Ovary (tissue), 10 donors: ENCODE measurements at places on chromosomes 4 and X.
A peak's percentile ranks its signal among the peaks of the same experiment; 100 is the strongest.

DNA sequence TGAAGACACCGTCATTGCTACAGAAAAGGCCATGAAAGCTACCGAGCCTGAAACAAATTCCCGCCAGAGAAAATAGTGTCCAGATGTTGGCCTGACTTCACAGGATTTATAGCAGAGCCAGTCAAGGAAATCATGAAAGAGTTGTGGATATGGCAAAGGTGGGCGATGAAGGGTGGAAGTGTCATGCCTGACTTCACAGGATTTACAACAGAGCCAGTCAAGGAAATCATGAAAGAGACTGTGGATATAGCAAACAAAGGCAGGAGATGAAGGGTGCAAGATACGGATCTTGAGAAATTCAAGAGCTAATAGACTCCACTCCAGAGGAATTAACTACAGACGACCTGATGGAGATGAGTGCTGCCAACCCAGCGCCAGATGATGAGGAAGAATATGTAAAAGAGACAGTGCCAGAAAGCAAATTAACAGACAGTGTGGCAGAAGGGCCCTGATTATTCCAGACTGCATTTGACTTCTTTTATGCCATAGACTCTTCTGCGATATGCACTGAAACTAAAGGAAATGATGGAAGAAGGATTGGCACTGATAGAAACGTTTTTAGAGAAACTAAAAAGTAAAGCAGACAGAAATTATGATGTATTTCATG, 17.2 kb downstream of the TRMT44 start:
- no peak for DNase-seq

- DNase-seq, result peak; percentile 25
Observed at GRCh38 chr4:113248320-113248719, 198.9 kb downstream of the ANK2 start.

DNA sequence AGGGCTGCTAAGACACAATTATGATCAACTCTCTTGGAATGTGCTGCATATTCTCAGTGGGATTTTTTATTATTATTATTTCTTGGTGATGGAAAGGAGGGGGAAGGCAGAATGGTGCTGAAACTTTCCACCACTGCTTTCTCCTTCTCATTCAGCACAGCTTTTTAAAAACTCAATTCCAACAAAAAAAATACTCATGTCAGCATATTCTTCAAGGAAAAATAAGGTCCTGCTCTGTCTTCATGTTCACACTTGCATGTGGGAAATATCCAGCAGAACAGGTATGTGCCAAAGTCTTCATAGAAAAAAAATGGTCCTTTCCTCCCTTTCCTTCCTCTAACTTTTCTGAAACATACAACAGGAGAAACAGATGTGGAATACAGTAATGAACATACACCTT, 144.0 kb upstream of the ADAMTS3 start:
- no peak for DNase-seq

- DNase-seq, result no peak
Observed at GRCh38 chr4:90237751-90238530, 110.7 kb downstream of the CCSER1 start.

DNA sequence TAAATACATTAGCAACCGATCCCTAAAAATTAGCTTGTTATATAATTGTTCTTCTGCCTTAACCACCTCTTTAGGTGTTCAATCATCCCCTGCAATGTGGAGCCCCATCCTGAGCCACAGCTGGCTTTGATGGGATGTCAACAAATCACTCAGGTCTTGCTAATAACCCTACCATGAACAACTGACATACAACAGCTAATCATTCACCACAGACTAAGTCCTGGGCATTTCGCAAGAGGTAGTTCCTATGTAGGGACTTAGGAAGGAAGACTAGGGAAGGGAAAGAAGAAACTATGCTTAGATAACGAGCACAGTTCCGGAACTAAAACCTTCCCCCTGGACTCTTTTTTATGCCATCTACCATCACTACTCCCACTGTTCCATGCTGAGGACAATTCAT, 63.6 kb upstream of the PTCHD1 start:
- no peak for DNase-seq

DNA sequence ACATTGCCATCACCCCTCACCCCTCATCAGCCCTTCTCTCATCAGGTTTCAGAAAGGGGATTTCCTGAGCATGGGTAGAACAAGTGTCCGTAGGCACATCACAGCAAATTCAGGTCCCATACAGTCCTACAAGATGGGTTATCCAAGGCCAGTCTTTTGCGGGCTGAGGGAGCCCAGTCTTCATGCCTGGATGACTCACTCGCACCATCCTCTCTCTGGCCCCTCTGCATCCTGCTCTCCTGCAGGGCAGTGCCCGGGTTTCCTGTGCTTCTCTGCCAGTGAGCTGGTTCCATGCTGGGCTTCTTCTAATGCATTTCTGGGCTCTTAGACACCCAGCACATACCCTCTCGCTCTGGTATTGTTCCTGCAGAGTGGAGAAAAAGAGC, 7.3 kb upstream of the INTS6L start:
- DNase-seq, result no peak

DNA sequence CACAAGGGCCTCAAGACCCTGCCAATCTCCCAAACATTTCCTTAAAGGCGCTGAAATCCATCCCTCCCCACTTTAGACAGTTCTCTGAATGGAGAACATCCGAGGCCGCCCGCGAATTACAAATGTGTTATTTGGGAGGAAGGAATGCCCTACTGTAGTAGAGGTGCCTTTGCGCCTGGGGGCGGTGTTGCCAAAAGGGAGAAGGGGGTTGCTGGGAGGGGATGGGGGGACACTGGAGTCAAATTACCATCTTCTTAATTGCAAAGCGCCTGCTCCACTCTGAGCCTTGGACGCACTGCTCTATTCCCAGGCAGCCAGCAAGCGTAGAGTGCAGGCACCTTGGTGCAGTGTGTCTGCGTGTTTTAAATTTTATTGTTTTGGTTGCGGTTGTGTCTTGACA, 2.7 kb downstream of the TMEM255A start:
- DNase-seq, result peak; percentile 29

- peak; percentile 79 for DNase-seq
Observed at GRCh38 chr4:183721207-183722081, 62.4 kb downstream of the TRAPPC11 start.

DNA sequence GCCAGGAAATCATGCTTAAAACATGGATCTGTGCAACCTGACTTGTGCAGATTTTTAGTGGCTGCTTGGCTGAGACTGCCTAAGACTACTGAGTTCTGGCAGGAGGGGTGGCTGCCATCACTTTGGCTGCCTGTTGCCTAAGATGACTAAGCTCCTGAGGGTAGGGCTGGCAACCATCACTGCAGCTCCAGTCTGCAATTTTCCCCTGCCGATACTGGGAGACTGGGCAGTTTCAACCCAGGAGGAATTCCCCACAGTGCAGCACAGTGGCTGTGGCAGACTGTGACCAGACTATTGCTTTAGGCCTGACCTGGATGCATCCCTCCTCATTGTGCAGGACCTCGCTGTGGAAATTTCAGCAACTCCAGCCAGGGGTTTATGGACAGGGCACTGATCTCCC, 544.9 kb downstream of the ANKRD50 start:
- no peak for DNase-seq

GRCh38 chr4:56129431-56129861, 180.7 kb downstream of the CEP135 start:
- no peak for DNase-seq

DNA sequence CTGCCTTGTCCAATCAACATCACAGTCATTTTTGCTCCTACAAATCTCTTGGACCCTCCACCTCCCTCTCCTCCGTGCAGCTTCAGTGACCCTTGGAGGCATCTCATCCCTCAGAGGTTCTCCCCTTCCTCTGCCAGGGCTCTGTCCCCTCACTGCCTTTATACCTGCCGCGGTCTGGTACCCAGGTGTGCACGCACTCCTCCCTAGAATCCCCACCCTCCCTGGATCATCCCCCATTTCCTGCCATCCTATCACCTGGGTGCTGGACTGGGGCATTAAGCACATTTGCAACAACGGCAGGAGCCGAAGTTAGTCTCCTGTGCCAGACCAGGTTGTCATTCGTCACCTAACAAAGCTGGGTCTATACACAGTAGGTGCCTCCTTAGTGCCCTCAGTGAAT, 10.1 kb downstream of the TMEM271 start:
- DNase-seq, result no peak
